ENCODE measurements at places on chromosomes 13 and 19. TPM values are rescaled to one million over a fixed set of nuclear protein-coding genes. Genes with fewer than 3 reads are reported as not detected.

OR7A5 gene
- 2.3 TPM for total RNA-seq

FLT3LG gene
- 2.8 TPM for total RNA-seq

DNA sequence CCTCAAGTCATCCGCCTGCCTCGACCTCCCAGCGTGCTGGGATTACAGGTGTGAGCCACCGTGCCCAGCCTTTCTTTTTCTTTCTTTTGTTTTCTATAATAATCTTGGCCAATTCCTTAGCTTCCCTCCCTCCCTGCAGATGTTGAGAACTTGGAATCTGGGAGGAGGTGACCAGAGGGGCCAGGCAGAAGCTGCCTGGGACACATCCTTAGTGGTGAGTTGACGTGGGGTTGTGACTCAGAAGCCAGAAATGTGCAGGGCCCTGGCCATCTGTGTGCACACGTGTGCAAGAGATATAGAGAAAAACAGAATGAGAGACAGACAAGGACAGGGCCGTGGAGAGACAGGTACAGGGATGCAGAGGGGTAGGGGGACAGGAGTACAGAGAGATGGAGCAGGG lies 154.3 kb downstream of the SIPA1L3 start:
- DNase-seq = no peak

DNA sequence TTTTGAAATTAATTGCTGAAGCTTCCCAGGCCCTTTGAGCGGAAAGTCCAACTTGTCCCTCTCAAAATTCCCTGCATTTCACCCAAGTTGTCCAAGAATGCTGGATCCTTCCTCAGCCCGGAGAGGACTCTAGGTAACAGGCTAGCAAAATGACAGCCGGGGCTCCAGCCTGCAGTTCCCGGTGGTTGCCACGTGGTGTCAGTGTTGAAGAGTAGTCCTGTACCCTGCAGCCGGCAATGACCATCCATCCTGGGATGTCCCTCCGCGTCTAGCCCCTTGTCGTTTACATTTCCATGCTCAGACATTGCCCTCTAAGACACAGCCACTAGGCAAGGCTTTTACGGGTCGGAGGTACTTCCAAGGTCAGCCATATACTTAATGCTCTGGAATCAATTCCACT lies 31.4 kb upstream of the MTIF3 start:
- peak; percentile 52 for DNase-seq

- DNase-seq = no peak
These were observed 5.9 kb upstream of the RUBCNL start for GRCh38 chr13:46392967-46393366.

- DNase-seq = no peak
These were observed 14.3 kb downstream of the MRPS12 start for GRCh38 chr19:38944981-38945506.

DNA sequence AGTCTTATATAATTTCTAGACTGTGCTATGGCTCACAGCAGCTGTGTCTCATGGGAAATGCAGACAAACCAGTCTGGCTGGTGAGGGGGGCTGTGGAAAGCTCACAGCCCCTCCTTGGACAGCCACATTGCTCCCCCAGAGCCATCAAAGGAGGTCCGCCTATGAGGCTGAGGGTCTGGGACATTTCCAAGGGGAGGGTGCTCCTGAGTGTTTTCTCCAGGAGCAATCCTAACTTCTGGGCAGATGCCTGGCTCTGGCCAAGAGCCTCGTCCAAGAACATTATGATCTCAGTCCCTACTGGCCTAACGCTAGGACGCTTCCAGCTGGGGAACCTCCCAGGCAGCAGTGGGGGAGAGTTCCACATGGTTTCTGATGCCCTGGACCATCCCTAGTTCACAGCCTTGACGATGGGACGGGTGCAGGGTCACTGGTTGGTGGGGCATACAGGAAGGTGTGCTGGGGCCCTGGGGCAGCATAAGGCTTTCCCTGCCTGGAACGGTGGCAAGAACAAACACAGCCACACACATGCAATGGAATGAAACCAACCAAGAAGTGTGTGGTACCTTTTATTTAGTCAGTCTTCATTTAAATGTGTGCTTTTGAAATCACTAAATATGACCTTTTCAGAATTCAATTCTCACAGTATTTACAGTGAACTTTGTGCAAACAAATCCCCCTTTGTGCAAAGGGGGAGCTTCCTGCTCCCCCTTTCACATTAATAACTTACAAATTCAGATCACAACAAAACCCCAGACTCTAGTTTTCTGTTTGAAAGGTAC lies 60.6 kb downstream of the CDADC1 start:
- peak; percentile 75 for DNase-seq

- no peak for DNase-seq
These were observed 12.5 kb upstream of the MYCBP2 start for GRCh38 chr13:77339408-77339807.

Data from dorsolateral prefrontal cortex (tissue), 122 donors.